ENCODE measurements at places on chromosomes 1 and 21.
A peak's percentile ranks its signal among the peaks of the same experiment; 100 is the strongest.

- DNase-seq = peak; percentile 87
Measured at GRCh38 chr1:85465099-85465785, at the start of gene DDAH1. TSS of gene DDAH1 (minus strand) at chr1:85465159. CDS start at chr1:85465045, 114 bp downstream.

DNA sequence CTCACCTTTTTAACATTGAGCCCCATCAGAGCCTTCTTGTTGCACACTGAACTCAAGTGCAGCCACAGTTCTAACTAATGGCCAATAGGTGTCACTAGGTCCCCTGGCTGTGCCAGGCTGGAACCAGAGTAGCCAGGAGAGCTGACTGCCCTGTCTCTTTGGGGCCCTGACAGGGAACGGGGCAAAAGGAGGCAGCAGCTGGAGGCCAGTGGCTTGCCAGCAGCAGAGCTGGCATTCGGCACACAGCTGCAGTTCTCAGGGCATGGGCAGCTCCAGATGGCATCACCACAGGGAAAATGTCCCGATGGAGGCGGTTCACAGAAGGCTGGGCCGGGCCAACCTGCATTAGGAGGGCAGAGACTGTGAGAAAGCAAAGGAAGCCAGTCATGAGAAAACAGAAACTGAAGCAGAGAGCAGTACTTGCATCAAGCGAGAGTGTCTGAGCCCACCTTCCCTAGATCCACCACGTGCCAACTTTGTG lies 188.6 kb downstream of the FCRL5 start:
- DNase-seq = no peak

- DNase-seq = no peak
Measured at GRCh38 chr1:45442272-45442671, 48.7 kb downstream of the TESK2 start.

DNA sequence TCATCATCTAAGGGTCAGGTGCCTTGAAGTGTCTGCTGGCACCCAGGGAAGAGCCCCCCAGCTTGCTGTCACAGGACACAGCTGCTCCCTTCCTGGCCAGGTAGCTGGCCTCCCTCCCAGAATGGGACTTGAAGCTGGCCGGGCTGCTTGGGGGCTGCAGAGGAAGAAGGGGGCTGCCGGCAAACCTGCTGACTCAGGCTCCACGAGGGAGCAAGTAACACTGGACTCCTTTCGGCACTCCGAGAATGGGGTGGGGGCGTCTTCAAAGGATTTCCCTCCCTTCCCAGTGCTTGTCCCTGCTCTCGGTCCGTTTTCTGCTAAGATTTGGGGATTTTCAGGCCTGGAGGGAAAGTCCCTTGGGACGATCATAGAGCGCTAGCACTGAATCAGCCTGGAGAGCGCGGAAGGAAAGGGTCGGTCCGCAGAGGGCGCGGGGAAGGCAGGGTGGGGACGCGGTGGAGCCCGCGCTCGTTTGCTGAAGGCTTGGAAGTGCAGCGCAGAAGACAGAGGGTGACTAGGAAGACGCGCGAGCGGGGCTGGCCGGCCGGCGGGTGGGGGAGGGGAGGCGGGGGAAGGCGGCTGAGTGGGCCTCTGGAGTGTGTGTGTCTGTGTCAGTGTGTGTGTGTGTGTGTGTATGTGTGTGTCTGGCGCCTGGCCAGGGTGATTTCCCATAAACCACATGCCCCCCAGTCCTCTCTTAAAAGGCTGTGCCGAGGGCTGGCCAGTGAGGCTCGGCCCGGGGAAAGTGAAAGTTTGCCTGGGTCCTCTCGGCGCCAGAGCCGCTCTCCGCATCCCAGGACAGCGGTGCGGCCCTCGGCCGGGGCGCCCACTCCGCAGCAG lies at the start of gene CSF1:
Gene CSF1, plus strand, starts transcription at position 727 of the 840 bp plus-strand sequence. CDS start 175 bp downstream, outside the sequence.
- no peak for DNase-seq

DNA sequence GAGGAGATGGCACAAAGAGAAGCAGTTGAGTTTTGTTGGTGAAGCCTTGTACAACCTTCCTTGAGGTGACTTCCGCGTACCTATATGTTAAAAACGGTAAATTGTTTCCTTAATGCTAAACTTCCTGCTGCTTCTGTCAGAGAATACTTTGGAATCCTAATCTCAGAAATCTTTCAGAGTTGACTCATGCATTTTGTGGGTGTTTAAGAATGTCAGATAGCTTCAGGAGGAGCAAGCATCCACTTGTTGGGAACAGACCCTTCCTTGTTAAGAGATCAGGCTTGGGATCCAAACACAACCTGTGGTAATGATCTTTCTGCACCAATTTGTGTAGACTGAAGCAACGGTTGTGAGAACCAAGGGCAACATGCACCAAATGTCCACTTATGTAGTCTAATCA lies 29.5 kb downstream of the AK4 start:
- no peak for DNase-seq

DNA sequence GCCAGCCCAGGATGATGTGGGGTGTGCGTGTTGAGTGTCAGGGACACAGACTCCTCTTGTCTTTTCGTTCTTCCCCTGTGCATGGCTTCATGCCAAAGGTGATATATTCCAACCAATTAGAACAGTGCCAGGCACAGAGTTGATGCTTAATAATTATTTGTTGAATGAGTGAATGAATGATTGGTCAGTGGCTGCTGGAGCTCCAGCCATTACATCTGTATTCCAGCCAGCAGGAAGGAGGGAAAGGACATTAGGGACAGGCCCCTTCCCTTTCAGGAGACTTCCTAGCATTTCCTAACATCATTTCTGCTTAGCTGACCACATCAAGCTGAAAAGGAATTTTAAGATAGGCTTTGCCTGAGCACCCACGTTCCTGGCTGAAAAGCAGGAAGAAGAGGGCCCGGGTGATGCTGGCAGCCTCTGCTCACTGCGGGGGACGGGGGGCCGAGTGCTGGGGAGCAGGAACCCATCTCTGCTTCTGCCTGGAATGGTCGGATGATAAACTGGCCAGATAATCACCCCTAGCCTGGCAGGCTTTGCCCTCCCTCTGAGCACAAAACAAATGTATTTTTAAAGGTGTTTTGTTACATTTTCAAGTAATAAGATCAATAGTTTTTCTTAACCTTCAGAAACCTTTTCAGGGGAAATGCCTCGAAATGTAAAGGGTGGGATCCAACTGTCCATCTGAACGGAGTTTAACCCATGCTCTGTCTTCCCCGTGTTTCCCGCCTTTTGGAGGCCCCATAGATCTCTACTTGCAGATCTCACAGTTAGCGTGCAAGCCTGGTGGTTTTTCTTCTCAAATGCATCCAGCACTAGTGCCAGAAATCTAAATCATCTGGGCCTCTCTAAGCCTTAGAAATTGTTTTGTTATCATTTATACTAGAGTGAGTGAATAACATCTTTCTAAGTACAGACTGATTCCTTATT lies 39.0 kb downstream of the SLC37A1 start:
- no peak for DNase-seq

DNA sequence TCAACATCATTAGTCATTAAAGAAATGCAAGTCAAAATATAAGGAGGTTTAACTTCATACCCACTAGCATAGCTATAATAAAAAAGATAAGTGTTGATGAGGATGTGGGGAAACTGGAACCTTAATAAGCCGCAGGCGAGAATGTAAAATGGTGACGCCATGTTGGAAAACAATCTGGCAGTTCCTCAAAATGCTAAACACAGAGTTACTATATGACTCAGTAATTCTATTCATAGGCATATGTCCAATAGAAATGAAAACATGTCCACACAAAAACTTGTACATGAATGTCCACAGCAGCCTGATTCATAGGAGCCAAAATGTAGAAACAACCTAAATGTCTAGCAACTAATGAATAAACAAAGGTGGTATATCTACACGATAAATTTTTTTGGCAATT lies 23.2 kb downstream of the DDX59 start:
- DNase-seq = no peak

GRCh38 chr1:201264072-201264471 lies 19.2 kb upstream of the PKP1 start:
- no peak for DNase-seq

DNA sequence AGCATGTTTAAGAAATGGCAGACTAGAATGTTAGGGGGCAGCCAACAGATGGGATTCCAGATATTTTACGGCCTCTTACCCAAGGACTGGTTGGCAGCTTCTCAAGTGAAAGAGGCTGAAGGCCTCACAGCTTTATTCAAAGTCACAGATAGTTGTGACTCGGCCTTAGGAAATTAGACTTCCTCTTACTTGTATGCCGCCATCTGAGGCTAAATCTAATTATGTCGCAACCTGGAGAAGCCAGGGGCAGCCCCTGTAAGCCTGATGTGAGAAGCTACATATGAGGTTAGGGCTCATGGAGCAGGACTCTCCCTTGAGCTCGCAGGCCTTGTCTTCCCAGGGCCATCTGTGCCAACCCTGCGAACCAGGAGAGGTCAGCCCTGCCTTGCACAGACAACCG lies 352.5 kb downstream of the HHAT start:
- DNase-seq = no peak

- DNase-seq = no peak
Measured at GRCh38 chr1:203038217-203038741, 12.0 kb downstream of the PPFIA4 start.

DNA sequence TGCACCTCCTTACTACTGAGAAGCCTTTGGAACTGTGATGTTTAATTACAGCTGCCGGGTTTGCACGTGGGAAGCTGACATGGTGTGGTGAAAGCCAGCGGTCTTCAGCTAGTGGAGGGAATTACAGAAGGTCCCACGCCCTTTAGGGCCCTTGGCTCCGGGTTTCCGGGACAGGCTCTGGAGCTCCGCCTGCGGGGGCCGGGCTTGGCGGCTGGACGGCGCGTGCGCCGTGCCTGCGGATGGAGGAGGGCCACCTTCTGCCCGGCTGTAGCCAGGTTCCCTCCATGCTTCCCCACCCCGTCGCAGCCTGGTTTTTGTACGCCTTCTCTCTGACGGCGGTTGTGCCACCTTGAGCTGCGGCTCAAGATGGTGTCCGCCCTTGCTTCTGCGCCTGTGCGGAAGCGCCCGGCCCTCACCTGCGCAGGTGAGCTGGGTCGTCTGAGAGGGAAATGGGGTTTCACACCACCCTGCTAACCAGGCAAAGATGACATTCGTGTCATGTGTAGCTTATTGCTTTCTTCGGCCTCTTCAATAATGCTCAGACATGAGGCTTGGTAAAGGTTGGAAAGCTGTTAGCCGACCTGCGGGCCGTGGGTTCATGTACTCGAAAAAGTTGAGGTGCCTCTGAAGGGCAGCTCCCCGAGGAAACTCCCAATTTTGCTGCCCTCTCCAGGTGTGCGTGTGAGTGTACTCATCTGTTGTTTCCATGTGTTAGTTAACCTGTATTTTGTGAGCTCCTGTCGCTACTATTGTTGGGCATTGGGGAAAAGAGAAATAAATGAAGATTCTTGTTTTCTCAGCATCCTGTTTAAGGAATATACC lies 36.6 kb upstream of the OPRD1 start:
- peak; percentile 80 for DNase-seq

DNA sequence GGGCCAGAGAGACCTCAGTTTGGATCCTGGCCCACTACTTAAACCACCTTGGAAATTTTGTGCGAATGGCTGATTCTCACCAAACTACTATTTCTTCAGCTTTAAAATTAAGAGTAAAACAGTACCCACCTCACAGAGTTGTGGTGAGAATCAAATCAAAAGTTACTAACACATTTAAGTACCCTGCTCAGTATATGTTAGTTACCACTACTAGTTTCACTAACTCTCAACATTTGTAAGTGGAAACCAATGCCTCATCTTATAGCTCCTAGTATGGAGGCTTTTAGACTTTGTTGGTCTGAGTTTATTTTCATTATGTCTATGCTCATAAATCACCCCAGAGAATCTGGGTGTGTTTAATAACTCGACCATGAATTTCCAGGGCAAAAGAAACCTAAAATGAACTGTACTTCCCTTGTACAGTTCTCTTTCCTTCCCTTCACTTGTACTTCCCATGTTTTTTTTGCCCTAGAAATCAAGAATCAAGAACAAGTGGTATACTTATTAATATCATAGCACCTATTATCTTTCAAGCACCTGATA lies 11.6 kb upstream of the SERBP1 start:
- no peak for DNase-seq

- DNase-seq = no peak
Measured at GRCh38 chr1:87814573-87814972, 485.9 kb downstream of the LMO4 start.

DNA sequence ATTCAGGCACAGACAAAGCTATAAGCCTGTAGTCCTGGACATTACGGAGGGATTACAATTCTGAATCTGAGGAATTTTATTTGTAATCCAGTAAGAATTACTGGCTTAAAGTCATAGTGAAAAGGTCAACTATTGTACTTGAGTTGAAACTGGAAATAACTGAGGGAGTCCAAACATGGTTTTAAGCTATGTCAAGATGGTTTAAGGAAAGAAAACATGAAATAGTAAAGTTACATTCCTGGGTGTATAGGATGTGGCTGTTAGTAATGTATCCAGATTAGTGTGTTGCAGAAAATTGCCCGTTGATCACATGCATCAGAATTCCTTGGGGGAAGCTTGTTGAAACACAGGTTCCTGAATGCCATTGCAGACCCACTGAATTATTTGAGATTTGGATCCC lies 124.8 kb upstream of the GORAB start:
- DNase-seq = no peak

- DNase-seq = peak; percentile 64
Measured at GRCh38 chr1:190478149-190479049, 735 bp upstream of the BRINP3 start.

DNA sequence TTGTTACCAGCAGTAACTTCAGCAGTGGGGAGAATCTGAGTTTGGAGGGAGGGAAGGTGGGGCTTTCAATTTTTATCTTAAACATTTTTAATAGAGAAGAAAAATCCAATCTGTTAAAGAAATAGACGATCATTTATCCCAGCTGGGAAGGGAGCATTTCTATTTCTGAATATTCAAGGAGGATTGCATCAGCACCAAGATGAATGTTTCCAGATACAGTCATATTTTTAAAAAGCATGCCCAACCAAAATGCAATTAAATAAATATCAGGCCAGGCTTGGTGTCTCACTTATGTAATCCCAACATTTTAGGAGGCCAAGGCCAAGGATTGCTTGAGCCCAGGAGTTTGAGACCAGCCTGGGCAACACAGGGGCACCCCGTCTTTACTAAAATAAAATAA lies 1.7 kb upstream of the ATP1A4 start:
- no peak for DNase-seq

DNA sequence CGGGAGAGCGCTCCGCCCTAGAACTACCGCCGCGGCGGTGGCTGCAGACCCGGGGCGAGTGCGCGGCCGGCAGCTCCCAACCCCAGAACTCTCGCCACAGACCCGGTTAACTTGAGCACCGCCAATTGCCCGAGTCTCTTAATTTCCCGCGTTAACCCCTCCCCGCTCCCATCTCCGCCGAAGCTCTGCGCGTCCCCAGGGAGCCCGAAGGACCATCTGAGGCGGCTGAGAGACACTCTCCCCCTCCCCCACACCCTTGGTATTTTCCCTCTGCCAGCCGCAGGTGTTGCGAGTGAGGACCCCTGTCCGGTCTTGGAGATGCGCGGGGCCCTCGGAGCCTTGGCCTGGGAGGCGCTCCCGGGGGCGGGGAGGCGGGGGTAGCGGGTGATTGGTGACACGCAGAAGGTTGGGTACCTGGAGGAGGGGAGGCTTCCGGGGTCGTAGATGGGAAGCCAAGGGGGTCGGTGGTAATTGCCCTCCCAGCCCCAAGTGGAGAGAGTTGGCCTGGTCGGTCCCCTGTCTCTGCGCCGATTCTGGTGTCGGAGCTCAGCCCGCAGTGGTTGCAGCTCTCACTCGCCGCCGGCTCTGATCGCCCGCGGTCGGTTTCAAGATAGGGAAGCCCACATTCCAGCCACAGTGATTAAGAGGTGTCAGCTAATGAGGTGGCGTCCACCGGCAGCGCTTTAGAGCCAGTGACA lies 858 bp upstream of the SUSD4 start:
- DNase-seq = peak; percentile 70
